ENCODE measurements at places on chromosomes 11 and 22.

DNA sequence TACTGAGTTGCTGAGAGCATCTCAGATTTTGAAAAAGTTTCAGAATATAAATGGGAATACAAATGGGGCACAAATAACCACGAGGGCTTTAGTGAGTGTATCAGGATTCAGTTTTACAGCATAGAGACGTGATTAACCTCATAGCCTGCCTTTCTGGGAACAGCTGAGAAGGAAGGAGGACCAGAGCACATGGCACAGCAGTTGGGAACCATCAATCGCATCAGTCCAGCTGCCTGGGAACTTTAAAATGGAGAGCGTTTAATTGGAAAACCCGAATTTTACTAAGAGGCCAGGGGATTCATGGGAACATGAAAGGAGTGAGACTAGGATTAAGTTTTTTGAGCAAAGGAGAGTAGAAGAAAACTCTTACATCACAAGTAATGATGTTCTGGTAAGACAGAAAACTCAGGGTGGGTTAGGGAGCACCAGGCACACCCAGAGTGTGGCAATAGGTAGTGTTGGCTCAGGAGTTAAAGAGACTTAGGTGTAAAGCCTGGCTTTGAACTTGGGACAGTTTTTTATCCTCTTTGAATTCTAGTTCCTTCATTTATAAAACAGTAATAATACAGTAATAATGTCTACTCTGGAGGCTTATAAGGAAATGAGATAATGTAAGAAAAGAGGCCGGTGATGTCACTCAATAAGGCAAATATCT lies 40.2 kb downstream of the FZD4 start:
- DNase-seq: no peak

GRCh38 chr11:19906126-19906525 lies 193.5 kb downstream of the NAV2 start:
- no peak for DNase-seq

- DNase-seq: no peak
Observed at GRCh38 chr11:93738647-93739081, 2.6 kb downstream of the TAF1D start.

DNA sequence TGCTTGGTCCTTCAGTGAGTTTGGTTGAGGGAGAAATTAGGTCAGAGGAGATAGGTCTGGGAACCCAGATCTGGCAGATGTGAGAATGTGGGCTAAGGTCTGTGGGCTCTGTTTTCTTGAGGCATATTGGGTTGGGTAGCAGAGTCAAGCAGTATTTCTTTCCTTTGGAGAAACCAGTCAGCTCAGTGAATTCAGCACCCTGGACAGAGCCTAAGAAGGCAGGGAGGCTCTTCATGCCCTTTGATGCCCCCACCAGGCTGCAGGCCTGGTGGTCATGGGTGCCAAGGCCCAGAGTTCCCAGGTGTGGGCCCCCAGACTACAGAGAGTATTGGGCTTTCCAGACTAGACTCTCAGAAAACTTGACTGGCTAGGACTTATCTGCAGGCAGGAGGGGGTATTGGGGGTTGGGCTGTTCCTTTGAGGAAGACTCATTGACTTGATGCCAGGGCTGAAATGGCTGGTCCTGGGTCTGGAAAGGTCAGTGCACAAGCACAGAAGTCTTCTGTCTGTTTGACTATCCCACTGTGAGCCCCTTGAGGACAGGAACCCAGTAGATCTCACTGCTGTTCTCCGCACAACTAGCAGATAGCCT lies 45.3 kb upstream of the NECTIN1 start:
- DNase-seq: no peak

DNA sequence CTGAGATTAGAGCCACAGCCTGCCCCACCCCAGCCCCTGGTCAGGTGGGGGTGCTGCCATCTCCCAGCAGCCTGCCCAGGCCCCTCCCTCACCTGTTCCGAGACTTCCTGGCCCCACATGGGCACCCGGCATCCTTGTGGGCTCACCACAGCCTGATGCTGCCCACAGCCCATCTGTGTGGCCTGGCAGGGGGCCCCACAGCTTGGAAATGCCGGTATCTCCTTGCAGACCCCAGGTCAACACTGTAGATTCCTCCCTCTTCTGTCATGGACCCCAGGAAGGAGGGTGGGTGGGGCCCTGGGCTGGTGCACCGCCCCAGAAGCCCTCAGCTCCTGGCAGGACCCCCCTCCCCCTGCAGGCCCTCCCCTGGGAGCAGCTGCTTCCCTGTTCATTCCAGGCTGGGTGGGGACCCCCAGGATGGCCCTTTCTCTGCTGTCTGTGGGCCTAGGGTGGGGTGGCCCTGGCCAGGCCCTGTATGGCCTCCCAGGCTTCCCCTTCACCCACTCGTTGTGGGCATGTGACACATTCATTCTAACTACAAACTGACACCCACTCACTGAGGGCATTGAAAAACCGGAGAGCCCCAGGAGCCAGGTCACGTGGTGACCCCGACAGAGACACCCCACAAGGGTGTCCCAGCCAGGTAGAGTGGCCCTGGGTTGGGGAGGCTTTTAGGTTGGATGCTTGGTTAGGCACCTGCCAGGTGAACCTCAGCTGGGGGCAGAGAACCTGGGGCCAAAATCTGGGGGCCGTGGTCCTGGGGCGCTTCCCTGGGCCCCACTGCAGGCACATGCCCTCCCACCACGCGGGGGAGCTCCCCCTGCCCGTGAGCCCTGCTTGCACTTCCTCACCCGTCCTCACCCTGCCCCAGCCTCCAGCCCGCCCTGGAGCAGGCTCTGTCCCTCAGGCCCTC lies 44.1 kb upstream of the CCDC188 start:
- DNase-seq: no peak

DNA sequence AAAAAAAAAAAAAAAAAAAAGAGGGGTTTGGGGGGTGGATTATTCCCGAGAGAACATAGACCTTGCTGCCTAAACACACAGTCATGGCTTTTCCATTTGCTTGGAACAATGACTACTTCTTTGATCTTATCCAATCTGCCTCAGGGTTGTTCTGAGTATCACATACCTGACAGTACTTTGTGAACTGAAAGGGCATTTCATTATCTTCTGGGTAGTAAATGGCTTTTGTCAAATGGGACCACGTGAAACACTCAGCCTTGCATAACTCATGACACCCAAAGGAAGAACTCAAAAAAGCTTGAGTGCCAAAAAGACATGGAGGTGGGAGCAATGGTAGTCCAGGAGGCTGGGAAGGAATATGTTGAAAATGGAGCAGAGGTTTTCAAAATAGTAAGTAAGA lies 123.2 kb upstream of the BID start:
- DNase-seq: no peak

DNA sequence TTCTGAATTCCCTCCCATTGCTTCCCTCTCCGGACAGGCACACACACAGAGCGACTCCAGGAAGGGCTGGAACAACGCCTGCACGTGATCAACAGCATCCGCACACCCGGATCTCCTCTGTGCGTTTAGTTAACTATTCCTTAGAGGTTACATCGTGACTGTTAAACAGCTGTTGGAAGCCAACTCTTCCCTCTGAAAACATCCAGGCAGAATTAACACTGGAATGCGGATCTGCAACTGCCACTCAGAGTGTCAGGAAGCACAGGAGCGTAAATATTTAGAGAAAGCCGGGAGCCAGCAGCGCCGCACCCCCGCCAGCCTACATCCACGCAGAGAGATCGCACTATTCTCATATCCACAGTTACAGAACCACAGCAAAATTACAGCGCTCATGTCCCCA lies 46.2 kb downstream of the SHANK2 start:
- DNase-seq: no peak

DNA sequence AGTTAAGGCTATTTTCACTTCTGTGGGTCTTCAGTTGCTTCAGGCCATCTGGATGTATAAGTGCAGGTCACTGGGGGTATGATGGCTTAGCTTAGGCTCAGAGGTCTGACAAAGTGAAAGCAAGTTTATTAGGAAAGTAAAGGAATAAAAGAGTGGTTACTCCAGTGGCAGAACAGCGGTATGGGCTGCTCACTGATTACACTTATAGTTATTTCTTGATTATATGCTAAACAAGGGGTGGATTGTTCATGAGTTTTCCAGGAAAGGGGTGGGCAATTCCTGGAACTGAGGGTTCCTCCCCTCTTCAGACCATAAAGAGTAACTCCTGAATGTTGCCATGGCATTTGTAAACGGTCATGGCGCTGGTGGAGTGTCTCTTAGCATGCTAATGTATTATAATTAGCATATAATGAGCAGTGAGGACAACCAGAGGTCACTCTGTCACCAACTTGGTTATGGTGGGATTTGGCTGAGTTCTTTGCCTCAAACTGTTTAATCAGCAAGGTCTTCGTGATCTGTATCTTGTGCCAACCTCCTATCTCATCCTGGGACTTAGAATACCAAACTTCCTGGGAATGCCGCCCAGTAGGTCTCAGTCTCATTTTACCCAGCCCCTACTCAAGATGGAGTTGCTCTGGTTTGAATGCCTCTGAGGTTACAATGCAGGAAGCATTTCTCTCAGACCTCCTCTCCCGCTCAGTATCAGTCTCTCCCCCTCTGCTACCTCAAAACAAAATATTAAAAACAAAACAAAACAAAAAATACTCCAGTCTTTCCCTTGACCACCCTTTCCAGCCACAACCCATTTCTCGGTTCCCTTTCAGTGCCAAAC lies 106.6 kb upstream of the SLC22A12 start:
- DNase-seq: no peak

GRCh38 chr11:2779981-2780849 lies 80.4 kb upstream of the KCNQ1OT1 start:
- peak; percentile 1 for DNase-seq

GRCh38 chr22:33909075-33909458 lies 11.2 kb downstream of the LARGE1 start:
- peak; percentile 3 for DNase-seq

- DNase-seq: no peak
Observed at GRCh38 chr22:20107951-20108756, 7.8 kb upstream of the RANBP1 start.

DNA sequence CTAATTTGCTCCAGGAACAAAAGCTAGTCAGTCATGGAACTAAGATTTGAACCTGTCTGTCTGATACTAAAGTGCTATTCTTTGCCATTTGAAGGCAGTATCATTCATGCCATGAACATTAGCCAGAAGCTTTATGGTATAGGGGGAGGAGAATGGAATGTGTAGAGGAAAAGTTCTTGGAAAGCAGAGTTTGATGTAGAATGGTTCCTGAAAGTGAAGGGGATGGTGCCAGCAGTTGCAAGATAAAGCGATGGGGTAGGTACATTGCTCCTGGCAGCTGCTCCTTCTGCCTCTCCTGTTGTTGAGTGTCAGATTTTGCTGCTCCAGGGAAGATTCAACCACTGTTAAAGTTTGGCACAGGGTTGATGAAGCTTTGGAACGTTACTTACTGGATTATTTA lies 53.4 kb downstream of the ARHGAP42 start:
- no peak for DNase-seq

GRCh38 chr11:102114032-102114431 lies 3.8 kb downstream of the YAP1 start:
- no peak for DNase-seq

DNA sequence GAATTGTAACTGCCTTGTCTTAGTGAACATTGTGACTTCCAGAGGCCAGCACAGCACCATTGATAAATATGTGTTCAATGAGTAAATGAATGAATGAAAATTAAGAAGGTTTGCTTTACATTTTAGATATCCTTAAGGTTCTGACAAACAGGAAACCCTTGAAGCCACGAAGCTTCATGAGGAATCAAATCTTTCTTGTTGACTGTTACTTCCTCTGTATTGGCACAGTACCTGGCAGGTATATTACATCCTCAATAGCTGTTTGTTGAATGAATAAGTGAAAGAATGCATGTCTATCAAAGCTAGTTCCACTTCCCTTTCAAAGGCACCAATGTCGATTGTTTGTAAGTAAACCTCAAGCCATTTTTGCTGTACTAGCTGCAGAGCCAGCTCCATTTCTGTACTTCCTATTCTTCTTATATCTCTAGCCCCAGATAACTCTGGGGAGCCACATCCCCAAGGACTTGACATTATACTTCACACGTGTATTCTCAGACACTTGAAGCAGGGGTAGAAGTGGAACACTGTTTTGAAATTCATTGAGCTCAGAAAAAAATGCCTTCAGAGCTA lies 140.3 kb upstream of the RAG2 start:
- no peak for DNase-seq

GRCh38 chr11:46599340-46600193 lies 5.7 kb upstream of the AMBRA1 start:
- DNase-seq: no peak

DNA sequence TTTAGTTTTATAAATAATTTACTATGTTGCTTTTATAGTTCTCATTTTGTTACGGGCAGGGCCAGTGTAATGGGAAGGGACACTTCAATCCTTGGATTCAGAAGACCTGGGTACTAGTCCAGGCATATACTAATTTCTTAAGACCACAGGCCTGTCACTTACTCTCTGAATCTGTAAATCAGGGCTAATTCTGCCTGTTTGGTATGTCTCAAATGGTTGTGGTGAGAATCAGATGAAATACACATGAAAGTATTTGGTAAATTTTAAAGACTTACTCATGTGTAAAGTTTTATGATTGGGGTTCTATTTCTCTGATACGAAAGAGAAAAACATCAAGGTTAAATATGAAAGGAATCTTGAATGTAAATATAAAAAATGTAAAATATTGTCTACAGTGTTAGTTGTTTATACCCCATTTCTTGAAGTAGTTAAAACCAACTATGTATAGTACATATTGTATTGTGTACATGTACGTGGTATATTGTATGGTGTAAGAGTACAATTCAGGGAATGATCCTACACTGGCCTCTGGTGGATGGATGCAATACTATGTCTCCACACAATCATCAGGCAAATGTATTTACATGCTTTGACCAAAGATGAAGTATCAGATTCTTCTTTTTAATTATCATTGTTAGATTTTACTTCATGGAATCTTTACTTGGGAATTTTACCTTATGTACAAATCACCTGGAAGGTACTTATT lies 24.5 kb upstream of the RAG2 start:
- no peak for DNase-seq

DNA sequence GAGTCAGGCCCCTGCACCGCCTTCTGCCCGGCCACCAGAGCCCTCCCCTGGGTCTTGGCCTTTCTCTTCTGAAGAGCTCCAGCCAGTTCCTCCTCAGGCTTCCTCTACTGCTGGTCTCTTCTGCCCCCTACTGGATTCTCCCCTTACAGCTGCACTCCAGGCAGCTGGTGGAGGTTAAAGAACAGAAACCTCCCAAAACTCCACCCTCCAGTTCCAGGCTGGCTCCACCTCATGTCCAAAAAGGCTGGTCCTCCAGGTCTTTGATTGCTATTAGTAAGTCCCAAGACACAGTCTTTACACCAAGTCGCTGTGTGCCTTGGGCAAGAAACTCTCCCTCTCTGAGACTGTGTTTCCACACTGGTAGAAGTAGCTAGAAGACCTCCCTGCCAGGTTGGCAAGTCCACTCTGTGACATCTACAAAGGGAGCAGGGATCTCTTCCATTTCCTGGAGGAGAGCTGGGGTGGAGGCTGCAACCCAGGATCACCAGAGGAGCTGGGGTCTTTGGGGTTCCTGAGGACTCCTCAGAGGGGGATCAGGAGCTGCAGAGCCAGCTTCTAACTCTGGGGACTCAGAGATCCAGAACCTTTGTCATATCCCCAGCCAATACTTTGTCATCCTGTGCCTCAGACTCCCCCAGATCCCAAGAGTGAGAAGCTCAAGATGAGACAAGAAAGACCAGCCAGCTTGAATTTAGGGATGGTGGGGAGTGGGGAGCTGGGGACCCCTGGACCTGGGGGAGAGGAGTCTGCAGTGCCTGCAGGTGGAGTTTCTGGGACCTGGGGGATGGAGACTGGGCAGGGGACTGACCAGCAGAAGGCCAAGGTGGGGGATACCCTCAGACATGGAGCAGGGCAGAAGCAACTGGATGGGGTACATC lies 3.4 kb upstream of the IGLL5 start:
- no peak for DNase-seq

- DNase-seq: no peak
Observed at GRCh38 chr11:45280449-45280848, 5.7 kb downstream of the SYT13 start.

- DNase-seq: no peak
Observed at GRCh38 chr11:33697997-33698396, 2.6 kb downstream of the C11orf91 start.

- no peak for DNase-seq
Observed at GRCh38 chr11:63564784-63565350, 1.7 kb upstream of the PLAAT2 start.

Data from thoracic aorta (tissue), 2 donors.